Stimulated activated CD4-positive, alpha-beta T cell treated with anti-CD3 and anti-CD28 coated beads, Interleukin-4, amount 100 ng/mL, for 24 hours (primary cell): ENCODE measurements at places on chromosomes 12 and 14.

GRCh38 chr14:67432050-67432564, 20.1 kb upstream of the PLEK2 start:
- DNase-seq, result no peak

- DNase-seq, result no peak
Observed at GRCh38 chr14:104120281-104120741, 18.1 kb upstream of the KIF26A start.

GRCh38 chr12:12986775-12987331, 13.2 kb downstream of the HEBP1 start:
- no peak for DNase-seq

- peak; percentile 76 for DNase-seq
Observed at GRCh38 chr12:9707864-9708808, 24.8 kb downstream of the CLECL1 start.

- no peak for DNase-seq
Observed at GRCh38 chr12:128693771-128694170, 130.0 kb downstream of the SLC15A4 start.

- no peak for DNase-seq
Observed at GRCh38 chr14:59176765-59177164, 11.7 kb upstream of the DAAM1 start.

DNA sequence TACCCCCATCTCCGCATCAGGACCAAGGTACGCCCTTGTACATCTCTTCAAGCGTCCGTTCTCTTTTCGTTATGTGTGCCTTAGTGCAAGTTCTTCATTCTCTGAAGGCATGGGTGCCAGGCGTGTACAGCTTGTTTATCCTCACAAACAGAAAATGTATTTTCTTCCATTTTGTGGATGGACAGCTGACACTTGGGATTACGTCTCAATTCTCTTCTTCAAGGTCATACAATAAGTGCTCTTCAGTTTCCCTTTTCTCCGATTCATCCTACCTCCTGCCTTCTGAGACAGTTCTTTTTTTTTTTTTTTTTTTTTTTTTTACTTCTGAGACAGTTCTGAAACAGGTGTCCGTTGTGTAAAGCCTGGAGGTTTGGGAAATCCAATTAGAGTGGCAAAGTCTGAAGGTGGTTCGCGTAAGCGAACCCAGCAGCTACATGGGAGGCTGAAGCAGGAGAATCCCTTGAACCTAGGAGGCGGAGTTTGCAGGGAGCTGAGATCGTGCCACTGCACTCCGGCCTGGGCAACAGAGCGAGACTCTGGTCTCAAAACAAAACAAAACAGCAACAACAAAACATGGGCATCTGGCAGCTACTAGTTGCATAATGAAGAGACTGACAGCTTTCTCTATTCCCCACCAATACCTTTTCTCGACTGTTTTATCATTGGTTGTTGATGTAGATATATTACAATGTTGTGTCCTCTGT, 734 bp downstream of the COX6A1 start:
- no peak for DNase-seq

DNA sequence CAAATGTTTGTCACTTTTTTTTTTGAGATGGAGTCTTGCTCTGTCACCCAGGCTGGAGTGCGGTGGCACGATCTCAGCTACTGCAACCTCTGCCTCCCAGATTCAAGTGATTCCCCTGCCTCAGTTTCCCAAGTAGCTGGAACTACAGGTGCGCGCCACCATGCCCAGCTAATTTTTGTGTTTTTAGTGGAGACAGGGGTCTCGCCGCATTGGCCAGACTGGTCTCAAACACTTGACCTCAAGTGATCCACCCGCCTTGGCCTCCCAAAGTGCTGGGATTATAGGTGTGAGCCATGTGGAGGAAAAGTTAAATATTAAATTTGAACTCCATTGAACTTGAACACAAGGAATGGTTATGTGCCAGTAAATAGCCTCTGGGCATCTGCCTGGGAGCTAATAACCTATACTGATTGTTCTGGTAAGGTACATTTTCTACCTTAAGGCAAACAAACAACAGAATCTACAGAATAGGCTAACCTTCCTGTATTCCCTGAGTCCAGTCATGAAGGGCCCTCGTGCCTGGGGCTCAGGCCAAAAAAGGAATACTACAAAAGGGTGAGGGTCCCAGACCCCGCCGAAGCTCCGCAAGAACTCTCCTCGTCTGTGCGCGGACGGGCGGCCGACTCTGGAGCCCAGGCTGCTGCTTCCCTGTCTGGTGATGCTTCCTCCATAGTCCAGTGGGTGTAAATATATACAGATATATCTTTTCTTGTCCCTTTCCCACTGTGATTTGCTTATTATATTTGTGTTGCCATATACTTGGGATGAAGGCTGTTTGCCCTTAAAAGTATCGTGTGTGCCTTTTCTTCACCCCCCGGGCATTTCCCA, 74.0 kb upstream of the EIF5 start:
- DNase-seq, result no peak

GRCh38 chr14:94649543-94650443, 37.6 kb downstream of the SERPINA3 start:
- no peak for DNase-seq
